ENCODE measurements at places on chromosomes 11 and 22. TPM values are rescaled to one million over a fixed set of nuclear protein-coding genes. Genes with fewer than 3 reads are reported as not detected.

- no peak for DNase-seq
These were observed 97.7 kb upstream of the TP53I11 start for GRCh38 chr11:45048313-45048841.

GRCh38 chr11:75150879-75151278, at the start of gene SLCO2B1:
Gene SLCO2B1 (plus strand): TSS chr11:75151107. CDS start chr11:75151382, 275 bp downstream.
- no peak for DNase-seq

- DNase-seq: no peak
These were observed 63.4 kb downstream of the BMAL1 start for GRCh38 chr11:13341026-13341425.

Gene TRIM44
- total RNA-seq: 53.3 TPM

DNA sequence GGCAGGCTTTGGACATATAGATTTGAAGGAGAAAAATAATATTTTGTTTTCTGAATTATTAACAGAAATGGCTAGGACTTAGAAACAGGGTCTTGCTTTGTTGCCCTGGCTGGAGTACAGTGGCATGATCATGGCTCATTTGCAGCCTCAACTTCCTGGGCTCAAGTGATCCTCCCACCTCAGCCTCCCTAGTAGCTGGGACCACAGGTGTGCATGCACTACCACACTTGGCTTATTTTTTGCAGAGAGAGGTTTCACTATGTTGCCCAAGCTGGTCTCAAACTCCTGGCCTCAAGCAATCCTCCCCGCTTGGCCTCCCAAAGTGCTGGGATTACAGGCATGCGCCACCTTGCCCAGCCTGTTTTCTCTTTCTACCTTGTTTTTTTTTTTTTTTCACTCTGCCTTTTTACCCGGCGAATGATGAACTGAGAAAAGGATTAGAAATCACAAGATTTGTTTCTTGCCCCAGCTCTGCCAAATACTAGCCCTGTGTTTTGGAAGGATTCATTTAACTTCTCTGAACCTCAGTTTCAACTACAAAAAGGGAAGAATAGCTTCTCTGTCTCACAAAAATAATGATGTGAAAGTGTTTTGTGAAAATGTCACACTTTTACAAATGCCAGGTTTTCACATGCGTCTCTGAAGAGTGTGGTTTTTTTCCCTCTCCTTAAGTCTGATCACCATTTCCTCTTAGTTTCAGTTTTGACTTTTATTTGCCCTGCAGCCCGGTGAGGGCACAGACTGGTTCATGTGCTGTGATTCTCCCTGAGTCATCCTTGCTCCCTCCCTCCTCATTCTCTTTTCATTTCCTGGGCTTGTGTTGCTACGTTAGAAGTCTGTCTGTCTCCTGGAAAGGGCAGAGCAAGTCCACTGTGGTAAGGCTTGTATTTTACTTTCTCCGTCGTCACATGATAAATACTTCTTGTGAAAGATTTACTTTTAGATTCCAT, 67.7 kb downstream of the BCL2L13 start:
- DNase-seq: no peak

DNA sequence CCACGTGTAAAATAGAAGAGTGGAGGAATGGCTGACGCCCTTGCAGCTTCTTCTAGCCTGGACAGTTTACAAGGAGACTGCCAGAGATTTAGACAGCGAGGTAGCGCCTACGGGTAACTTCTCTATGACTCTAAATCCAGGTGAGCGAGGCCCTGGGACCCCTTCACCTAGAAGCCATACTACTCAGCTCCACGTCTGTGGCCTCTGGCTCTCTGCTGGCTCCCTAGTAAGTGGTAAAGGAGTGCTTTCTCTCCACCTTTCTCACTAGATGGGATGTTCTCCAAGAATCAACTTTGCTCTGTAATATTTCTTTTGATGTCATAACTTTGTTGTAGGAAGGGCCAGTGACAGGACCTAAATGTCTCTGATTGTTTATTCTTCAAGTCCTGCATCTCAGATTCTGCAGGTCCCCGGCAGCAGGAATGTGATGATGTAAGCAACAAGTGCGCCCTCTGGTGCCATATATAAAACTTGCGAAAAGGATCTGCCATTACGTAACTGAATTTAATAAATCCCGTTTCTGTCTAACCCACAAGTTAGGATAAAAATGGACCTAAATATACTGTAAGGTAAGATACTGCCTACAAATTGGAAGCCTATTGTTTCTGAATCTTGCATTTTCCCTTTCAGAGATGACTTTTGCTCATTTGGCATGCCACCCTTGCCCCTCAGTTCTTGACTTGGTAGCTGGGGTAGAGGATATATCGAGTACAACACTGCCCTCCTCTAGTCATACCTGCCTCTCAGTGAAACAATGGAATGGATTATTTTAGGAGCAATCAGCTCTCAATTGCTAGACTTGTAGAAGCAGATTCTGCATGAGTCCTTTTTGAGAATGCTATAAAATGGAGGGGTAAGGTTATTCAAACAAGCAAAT, 11.0 kb upstream of the PTPN5 start:
- DNase-seq: peak; percentile 39

DNA sequence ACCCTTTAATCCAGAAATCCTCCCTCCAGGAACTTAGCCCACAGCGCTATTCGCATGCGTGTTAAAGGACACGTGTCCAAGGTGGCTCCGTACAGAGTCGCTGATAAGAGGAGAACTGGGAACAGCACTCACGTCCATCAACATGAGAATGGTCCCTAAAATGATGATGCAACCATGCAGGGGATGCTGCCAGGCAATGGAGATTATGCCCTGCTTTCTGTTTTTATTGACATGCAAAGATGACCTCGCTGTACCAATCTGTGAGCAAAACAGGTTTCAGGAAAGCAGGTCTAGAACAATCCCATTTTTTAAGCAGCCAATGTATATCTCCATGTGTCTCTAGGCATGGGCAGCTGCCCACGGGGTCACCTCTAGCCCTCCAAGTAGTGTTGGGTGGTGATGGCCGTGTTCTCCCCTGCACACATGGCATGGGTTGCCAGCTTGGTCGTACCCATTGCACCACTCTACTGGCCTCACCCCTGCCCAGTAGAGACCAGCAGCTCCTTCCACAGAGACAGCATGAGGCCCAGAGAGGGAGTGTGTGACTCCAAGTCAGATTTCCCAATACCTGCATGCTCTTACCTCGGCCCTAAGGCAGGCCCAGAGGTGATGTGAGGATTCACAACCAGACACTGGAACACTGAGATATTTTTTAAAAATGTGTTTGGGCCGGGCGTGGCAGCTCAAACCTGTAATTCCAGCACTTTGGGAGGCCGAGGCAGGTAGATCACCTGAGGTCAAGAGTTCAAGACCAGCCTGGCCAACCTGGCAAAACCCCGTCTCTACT, 68.3 kb upstream of the LINC01488 start:
- DNase-seq: no peak

DNA sequence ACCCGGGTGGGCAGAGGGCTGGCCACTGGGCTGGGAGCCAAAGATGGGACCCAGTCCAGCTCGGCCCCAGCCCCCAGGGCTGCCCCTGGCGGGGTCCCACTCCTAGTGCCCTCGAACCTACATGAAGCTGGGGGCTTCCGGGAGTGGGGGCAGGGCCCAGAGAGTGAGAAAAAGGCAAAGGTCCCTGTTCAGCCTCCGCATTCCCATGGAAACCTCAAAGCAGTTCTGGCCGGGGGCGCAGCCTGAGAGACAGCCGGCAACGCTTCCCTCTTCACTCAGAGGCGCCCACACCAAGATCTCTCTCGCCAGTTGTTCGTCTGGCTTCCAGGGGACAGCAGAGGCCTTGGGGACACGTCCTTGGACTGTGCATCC, 22.4 kb upstream of the ARHGAP8 start:
- DNase-seq: no peak

DNA sequence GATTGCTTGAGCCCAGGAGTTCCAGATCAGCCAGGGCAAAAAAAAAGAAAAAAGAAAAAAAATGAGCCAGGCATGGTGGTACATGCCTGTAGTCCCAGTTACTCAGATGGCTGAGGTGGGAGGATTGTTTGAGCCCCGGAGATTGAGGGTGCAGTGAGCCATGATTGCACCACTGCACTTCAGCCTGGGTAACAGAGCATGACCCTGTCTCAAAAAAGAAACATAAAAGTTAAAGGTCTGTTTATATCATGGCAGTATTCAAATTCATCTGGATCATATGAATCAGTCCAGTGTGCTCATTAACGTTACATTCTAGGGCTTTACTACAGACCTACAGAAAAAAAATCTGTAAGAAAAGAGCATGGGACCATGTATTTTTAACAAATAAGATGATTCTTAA, 13.9 kb downstream of the HSD17B12 start:
- DNase-seq: no peak

- DNase-seq: no peak
These were observed 192.6 kb upstream of the PITPNB start for GRCh38 chr22:28111501-28112189.

- DNase-seq: no peak
These were observed 50.3 kb downstream of the TRIOBP start for GRCh38 chr22:37747080-37747714.

- no peak for DNase-seq
These were observed 18.8 kb downstream of the FAR1 start for GRCh38 chr11:13687271-13687670.

All from glutamatergic neuron (in vitro differentiated cells).